ENCODE measurements at places on chromosomes 11 and 22.
A peak's percentile ranks its signal among the peaks of the same experiment; 100 is the strongest.

GRCh38 chr22:43257961-43258360, 71.0 kb upstream of the TTLL12 start:
- no peak for DNase-seq

DNA sequence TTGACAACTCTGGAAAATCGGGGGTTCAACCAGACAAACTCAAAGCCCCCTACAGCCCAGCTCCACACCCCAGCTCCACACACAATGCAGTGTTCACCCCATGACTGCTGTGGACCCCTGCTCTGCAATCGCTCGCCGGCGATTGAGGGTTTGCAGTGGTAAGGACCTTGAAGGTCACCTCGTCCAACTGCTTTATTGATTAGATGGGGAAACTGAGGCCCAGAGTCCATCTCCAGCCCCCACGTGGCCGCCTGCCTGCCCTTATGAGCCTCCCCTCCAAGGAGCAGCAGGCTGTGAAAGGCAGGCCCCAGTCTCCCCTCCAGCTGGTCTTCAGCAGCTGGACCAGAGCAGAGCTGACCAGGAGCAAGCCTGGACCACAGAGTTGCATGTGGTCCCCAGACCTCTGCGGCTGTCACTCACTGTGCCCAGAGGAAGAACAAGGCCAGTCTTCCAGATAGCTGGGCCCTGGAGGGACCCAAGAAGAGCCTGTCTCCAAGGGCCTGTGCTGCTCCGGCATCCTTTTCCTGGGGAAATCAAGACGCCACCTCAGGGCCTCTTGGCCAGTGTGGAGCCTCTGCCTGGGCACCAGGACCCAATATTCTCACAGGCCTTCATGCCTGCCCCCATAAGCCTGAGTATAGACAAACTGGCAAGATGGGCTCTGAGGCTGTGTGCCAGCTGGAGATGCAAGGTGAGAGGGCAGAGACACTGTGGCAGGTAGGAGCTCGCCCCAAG, 8.8 kb upstream of the LINC01488 start:
- peak; percentile 32 for DNase-seq

- peak; percentile 39 for DNase-seq
These were observed 920.1 kb downstream of the BRD1 start for GRCh38 chr22:48907591-48907990.

- DNase-seq: no peak
These were observed 34.6 kb upstream of the CRTAM start for GRCh38 chr11:122803716-122804115.
